ENCODE measurements at places on chromosomes 3 and 15.

DNA sequence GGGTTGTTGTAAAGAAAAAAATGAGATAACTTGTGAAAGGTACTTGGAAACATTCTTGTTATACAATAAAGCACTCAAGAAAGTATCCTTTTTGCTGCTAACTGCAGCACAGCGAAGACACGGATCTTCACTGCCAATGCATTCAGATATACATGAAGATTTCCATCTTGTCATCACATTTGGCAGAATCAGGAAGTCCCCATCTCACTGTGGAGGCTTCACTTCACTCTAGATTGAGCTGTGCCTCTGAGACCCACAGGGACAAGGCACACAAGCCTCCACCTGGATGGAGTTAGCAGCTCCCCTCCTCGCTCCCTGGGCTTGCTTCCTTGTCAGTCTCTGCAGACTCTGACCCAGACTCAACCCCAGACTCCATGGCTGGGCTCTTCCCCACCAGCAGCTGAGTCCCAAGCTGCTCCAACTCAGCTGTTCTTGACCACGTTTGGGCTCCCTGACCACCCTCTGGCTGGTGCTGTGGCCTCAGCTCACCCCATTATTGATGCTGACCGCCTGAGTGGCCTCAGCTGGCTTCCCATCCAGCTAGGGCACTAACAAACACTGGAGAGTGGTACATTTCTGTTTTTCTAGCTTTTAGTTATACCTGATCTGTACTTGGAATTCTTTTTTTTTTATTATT lies 45.4 kb upstream of the SMAD3 start:
- no peak for DNase-seq

DNA sequence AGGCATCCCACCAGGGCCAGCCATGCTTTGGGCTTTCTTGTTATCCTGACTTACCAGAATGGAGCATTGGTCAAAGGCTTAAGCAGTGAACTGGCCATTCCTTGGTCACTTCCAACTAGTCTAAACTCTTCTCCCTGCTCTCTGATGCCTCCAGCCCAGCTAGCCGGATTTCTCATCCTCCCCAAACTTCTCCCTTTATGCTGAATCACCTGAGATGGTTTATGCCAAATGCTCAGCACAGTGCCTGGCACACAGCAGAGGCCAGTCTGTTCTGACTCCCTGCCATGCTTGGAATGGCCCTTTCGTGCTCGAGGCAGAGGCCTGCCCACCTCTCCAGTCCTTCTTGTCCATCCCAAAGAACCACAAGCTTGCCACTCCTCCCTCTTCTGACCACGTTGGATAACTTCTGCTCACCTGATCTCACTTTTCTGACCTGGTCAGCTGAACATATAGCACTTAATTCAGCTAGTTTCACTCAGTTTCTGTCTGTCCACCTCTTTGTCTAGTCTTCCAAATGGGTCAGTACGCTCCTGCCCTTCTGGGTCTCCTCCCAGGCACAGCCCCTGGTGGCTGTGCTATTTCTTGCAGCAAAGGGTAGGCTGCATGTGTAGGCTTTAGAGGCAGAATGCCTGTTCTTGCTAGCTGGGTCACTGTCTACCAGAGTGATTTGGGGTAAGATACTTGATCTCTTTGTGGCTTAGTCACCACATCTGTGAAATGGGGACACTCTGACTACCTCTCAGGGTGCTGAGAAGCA lies 2.2 kb upstream of the RBP1 start:
- DNase-seq = no peak

DNA sequence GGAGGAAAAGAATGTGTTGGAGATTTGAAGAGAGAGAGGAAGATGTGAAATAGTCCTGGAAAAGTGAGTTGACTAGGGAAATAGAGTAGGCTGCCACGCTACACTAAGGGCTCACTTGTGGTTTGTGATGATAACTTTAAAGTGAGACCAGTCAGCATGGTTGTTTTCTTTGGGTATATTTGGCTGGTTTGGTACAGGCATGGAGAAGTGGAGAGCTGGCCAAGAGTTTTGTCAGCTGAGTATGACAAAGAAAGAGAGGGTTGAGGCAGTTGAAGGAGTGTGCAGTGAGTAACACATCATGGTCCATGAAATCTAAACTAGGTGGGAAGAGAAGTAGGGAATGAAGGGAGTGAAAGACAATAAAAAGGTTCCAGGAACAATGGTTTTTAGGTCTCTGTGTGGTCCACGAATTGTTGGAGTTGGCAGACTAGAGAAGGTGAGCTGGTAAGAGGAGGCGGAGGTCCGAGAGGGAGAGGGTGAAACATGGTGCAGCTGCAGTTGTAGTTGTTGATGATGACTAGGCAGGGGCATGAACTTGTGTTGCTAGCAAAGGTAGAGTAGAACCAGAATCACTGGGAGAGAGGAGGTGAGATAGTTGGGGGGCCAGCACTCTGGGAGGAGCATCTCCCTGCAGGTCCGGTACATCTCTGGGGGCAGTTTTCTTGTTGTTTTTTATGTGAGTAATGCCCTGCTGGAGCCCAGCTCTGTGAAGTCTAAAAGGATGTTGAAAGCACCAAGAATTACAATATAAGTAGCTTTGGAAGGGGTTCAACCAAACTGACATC lies 21.0 kb downstream of the ZNF80 start:
- DNase-seq = no peak

DNA sequence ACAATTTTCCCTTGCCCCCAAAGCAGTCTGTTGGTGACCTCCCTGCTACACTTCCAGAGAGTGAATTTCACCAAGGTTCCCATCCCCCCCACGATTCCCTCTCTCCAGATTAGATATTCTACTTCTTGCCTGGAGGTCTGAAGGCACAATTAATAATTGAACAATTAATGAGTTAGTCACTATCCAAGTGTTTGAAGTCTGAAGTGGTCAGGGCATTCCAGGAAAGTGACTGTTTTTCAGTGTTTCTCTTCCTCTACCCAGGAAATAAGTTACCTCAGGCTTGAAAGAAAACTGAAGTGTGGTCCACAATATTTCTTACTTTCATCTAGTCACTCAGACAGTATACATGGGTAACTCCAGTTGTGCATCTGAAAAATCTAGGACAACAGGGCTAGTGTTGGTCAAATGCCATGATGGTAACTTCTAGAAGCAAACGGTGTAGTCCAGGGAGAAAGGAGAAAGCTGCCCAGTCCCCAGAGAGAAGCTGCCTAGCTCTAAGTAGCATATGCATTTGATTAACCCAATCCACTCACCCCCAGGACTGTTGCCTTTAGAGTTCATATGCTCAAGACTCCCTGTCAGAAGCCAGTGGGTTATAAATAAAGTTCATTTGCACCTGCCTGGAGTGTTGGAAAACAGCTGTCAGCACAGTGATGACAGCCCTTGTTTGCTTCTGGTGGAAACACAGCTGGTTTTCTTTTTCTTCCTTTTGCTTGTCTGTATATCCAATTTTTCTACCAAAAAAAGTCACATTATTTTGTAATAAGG lies 2.3 kb upstream of the TM4SF4 start:
- no peak for DNase-seq

DNA sequence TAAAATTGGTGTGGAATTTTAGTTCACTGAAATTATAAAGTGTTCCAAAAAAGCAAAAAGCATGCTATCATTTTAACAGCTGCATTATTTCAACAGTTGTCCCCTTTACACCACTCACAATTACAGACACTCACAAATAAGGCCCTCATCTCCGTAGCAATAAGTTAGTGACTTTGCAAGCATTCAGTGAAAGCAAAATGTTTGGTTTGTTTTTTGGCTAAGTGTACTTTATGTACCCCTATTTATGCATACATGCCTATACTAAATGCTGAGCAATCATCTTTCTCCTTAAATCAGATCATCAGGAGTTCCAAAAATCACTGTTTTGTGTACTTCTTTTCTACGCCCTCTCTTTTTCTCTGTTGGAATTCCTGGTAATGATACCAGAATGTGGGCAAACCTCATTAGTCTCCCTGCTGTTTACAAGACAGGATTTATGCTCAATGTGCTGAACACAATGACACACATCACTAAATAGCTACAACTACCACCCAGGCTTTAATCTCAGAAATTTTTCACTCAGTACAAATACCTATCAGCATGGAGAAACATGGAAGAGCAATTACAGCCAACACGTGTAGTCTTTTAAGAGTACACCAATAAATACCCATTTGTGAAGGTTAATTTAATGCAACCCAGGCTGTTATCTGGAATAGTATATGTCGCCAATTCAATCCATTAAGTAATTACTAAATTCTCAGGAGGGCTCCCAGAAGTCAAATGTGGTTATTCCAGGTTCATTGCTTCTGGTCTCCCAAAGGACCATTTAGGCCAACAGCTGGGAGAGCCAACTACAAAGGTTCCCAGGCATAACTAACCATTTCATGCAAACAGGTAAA lies 12.0 kb downstream of the ALDH1A2 start:
- no peak for DNase-seq

DNA sequence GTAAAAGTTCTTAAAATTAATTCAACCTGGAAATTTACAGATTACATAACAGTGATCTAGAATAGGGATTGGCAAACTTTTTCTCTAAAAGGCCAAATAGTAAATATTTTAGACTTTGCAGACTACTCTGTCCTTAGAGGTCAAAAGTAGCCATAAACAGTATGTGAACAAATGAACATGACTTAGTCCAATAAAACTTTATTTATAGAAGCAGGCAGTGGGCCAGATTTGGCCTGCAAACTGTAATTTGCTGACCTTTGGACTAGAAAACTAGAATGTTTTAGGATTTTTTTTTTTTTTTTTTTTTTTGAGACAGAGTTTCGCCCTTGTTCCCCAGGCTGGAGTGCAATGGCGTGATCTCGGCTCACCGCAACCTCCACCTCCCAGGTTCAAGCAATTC lies 12.1 kb downstream of the SENP8 start:
- DNase-seq = no peak

All from AG09319 (cell line).